ENCODE measurements at places on chromosomes 1 and 21. TPM values are rescaled to one million over a fixed set of nuclear protein-coding genes. Genes with fewer than 3 reads are reported as not detected.

DNA sequence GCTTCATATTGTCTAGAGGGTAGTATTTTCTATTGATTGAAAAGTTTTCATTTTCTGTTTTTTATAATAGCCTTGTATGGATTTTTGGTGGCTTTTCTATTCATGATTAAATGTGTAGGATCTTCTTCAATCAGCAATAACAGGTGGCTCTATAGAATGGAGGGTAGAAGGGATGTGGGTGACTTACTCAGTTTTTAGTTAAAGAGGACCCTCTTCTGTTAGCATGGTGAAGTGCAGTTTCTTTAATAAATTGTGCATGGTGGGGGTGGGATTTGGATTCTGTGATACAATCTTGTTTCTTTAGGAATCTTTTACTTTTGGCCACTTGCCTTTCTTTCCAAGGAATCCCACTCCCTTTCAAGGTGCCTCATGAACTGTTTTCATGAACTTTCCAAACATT, 64.7 kb downstream of the SLC35A3 start:
- no peak for DNase-seq

- DNase-seq = no peak
Observed at GRCh38 chr1:221663321-221663720, 78.6 kb downstream of the DUSP10 start.

DNA sequence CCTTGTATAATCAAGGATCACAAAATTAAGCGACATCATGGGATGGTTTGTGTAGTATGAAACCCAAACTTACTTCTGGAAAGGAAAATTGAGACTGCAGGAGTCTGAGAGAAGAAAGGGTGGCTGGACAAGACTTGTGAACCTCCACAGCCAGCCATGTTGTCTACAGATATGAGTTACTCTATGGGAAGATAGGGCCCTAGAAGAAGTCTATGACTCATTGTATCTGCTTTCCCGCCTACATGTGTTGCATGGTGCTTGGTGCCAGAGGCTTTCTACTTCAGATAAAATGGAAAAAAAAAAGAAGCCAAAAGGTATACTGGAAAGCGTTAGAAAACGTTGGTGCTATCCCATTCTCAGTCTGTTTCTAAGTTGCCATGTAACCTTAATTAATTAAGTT, 18.7 kb upstream of the OR6N2 start:
- no peak for DNase-seq

DNA sequence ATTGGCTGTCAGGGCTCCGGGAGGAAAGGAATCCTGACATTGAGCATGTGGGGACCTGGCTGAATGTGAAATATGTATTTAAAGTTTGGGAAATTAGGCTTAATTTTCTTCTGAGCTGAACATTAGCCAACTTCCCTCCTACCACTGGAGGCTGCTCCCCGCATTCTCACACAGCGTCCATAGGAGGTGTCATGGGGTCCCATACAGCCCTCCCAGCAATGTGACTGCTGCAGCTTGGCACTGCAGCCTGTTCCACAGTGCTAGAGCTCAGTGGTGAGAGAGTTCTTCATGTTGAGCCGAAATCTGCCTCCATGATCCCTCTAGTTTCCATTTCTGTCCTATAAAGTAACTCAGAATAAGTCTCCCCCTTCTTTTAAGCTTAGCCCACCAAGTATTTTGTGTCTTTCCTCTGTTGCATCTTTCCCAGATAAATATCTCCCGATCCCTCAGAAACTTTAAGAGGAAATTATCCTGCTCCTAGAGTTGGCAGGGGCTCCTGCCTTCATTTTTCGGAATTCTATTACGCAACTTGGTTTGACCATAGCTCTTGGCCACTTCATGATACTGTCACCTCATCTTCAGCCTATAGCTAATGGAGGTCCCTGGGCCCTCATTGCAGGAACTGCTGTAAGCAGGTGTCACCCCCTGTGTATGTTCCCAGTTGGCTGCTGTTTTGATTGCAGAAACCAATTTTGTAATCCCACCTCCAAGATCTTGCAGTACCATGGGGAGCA, 2.0 kb downstream of the FCRL6 start:
- DNase-seq = no peak

GRCh38 chr1:217953922-217954321, 322.8 kb downstream of the SPATA17 start:
- DNase-seq = no peak

The AGMAT gene
- 12.4 TPM for total RNA-seq

The FCRLA gene
- not detected for total RNA-seq
